Right lobe of liver (tissue), 6 donors: ENCODE measurements at places on chromosomes 13 and 19. TPM values are rescaled to one million over a fixed set of nuclear protein-coding genes. Genes with fewer than 3 reads are reported as not detected.

DNA sequence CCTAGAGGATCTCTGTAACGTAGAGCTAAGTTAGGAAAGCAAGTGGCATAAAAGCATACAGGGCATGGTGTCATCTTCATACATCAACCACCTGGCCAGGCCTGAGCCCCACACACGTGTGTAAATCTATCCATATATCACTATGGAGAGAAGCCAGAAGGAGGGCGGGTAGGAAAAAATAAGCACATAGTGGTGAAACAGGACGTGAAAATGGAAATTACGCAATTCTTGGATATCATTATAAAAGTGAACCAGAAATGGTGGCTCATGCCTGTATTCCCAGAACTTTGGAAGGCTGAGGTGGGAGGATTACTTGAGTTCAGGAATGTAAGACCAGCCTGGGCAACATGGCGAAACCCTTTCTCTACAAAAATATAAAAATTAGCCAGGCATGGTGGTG, 43.4 kb downstream of the PDCD5 start:
- DNase-seq, result no peak

GRCh38 chr19:58228585-58229254, at the start of gene ZNF544:
Gene ZNF544 (plus strand): TSS chr19:58228914. CDS start chr19:58244024, 15,110 bp downstream.
- DNase-seq, result peak; percentile 86

DNA sequence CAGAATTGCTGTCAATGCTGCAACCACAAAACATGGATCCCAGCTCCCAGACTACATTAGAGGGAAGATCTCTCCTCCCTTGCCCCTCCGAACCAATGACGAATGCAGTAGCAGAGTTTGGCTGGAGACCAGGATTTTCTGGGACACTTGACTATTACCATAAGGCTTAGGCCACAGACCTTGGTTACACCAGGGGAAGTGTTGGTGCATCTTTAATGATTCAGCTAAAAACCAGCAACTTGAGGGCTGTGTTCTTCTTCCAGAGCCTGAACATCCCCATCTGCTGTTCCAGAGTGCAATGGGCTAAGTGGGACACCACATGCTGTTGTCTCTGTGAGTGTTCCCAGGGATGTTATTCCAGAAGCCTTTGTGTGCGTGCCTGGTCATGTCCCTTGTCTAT, 528.2 kb downstream of the LMO7 start:
- DNase-seq, result no peak

DNA sequence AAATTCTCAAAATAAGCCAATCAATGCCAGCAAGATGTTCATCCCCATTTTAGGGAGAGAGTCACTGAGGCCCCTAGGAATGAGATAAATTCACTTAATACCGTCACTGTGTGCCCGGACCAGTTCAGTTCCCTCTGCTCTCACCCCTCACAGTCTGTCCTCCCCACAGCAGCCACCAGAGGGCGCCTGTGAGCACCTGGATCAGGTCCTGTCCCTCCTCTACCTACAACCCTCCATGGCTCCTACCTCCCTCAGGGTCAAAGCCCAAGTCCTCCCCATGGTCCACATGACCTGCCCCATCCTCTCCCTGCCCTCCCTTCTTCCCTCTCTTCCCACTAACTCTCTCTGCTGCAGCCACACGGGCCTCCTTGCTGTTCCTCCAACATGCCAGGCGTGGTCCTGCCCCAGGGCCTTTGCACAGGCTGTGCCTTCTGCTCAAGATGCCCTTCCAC, 42.0 kb upstream of the NFIC start:
- peak; percentile 63 for DNase-seq

DNA sequence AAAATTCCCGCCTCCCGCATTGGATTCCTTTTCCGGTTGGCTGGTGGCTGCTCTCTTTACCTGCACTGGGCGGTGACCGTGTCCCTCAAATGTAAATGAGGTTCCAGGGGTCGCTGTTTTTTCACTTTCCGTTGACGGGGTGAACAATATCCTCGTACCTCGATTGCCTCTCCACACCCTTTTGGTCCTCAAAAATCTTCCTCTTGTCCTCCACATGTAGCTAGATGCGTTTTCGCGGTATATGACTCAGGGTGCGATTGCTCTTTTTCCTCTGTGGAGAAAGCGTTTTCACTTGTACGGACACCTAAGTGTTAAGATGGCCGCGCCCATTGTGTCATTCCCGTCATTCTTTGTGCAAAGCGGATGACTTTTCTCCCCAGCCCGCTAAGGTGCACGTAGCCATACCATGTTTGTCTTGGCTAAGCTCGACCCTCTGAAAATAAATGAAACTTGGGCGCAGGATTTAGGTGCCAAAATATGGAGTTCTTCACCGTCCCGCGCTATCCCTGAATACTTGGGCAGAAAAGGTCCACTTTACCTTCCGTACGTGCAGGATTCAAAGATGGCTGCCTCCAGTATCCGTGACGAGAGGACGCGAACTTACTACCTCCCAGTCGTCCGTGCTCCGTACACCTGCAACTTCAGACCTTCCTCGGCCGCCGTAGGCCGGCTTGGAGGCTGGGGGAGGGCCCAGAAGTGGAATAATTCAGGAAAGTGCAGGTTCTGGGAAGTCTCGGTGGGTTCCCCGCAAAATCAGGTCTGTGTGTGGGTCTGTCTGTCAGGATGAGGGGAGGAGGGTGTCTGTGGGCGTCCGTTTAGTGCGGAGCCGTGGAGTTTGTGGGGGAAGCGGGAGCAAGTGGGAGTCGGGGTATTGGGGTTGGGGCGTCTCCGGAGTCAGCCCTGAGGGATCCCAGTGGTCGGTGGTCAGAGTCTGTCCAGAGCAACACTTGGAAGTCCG, at the start of gene ZNF613:
Gene ZNF613, plus strand, starts transcription at position 689 of the 958 bp plus-strand sequence. CDS start 8,749 bp downstream, outside the sequence.
- peak; percentile 93 for DNase-seq

- no peak for DNase-seq
Observed at GRCh38 chr19:35885904-35886303, 14.4 kb downstream of the NFKBID start.

DNA sequence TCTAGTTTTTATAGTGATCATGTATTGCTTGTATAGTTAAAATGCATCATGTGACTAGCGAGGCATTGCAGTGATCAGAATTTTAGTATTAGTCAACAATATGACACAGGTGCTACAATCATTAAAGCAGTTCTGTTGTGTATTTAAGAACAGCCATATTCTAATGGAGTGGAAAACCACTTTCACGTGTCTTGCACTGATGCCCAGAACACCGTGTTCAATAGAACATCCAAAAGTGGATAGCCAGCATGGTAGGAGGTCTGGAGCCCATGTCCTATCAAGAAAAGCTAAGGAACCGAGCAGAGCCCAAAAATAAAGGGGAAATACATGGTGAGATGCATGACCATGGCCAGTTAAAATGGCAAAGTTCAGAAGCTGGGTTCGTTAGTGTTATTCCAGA, 55.1 kb downstream of the FGF14 start:
- DNase-seq, result no peak

DNA sequence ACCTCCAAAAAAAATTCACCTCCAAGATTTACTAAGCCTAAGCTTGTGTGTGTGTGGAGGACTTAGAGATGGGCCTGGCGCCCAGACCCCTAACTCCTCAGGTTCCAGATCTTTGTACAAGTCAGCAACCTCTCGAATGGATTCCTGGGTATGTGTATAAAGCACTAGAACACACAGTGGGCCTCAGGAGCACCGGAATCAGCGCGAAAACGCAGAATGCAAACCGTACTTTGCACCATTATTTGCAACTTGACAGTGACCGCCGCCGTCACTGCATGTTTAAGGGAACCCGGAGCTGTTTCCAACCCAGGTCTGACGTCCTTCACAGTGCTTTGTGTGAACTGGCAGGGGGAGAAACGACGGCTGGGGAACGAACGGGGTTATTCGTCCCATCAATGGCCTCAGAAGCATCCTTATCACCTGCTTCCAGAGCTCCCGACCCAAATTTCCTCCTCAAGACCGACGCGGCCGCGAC, 688 bp downstream of the ZNF606 start:
- DNase-seq, result no peak

GRCh38 chr13:112740502-112741131, 50.8 kb downstream of the ATP11A start:
- DNase-seq, result peak; percentile 69

DNA sequence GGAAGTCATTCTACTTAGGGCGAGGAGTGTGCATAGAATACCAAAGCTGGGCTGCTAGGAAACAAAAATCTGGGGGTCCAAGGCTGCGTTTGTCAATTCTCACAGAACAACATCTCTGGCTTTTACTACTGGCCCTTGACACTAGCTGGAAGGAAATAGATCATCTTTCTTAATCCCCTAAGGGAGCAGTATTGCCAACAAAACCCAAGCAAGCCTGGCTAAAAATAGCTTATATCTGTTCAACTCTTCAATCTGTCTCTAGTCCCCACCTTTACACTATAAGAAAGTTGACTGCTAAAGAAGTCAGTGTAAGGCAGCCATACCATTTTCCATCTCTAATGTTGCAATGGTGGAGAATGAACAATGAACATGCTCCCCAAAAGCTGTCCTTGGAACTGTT, 107.8 kb upstream of the SPRY2 start:
- DNase-seq, result no peak

GRCh38 chr13:48398450-48399095, 14.3 kb downstream of the LPAR6 start:
- no peak for DNase-seq

- peak; percentile 47 for DNase-seq
Observed at GRCh38 chr19:38386971-38387549, 774 bp downstream of the GGN start.

- DNase-seq, result no peak
Observed at GRCh38 chr13:100290165-100290801, 201.4 kb downstream of the PCCA start.

DNA sequence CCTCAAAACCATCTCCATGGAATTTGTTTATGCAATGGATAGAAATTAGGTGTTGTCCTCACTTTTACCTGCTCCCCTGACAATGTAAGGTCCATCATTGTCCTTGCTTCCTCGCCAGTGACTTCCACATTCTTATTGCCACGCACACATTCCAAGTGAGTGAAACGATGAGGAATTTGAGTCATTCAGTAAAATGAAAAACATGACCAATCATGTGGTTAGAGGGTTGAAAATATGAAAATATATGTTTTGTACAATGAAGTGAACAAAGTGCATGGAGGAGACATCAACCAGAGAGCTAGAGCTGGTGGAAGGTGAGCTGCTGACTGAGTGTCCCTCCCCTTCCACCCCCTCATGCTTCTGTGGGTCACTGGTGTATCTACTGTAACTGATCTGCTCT, 91.7 kb downstream of the ATP8A2 start:
- DNase-seq, result no peak

- DNase-seq, result no peak
Observed at GRCh38 chr13:32022311-32022710, 9.3 kb upstream of the FRY start.

DNA sequence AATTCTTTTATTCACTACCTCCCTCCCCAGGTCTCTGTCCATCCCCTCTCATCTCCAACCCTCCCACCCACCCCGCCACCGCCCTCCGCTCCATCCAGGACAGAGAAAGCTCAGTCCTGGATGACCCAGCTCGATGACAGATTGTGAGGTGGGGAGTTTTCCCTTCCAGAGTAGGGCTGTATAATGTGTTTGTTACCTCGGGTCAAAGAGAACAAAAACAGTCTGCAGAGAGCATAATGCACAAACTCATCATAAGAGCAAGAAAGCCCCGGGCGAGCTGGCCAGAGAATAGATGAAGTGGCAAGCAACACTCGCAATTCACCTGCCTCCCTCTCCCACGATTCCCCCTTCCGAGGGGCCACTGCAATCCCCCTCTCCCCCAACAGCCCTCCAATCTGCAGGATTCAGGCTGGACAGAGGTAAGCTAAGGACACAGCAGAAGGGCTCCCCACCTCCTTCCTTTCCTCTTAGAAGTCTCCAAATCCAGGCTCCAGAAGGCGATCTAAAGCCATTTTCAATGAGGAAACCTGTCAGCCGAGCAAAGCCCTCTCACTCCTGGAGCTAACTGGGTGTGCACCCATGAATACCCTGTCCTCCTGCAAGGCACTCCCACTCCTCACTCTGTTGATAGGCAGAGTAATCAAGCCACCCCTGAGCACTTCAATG, 2.6 kb downstream of the CACNA1A start:
- DNase-seq, result no peak

DNA sequence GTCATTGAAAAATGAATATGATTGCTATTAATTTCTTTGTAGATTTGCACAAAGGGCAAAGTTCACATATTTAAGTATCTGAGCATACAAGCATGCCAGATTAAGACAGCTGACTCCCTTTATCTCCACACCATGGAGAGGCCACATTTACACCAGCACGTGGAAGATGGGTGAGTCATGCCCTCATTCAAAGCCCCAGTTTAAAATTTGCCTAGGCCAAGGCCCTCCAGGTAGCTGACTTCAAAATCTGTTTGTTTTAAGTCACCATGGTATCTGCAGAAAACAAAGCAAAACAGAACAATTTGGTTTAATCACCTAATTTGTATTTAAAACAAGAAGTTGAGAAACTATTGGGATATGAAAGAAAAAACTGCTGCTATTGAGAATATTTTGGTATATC, 109.2 kb downstream of the ESD start:
- DNase-seq, result no peak

GRCh38 chr19:30886222-30886621, 463.0 kb downstream of the TSHZ3 start:
- DNase-seq, result no peak

- no peak for DNase-seq
Observed at GRCh38 chr13:43206838-43207237, 183.5 kb downstream of the DNAJC15 start.

DNA sequence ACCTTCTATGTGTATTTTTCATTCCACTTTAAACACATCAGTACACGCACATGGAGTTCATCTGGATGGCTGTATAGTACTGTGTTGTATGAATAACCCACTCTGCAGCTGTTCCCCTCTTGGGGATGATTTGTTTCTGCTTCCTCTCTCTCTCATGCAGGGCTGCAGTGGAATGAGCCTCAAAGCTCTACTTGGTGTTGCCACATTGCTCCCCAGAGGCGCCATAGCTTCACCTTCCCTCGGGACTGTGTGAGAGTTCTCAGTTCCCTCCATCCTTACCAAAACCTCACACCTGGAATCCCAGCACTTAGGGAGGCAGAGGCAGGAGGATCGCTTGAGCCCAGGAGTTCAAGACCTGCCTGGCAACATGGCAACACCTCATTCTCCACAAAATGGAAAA, 28.4 kb upstream of the GPR183 start:
- DNase-seq, result no peak

DNA sequence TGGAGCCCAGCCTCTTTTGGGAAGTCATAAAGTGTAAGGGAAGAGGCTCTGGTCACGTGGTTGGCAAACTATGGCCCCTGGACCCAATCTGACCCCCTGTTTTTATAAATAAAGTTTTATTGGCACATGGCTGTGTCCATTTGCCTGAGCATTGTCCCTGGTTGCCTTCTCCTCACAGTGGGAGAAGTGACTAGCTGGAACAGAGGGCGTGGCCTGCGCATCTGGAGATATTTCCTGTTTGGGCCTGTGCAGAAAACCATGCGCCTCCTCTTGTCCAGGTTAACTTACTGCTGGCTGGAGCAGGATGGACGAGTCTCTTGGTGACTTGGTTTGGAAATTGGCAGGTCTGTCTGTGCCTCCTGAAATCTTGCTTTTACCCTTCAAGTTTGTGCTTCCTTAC, 48.3 kb downstream of the KDM4B start:
- DNase-seq, result no peak

Gene CYP4F12
- total RNA-seq, result 95.5 TPM

Gene ZNF222
- 0.87 TPM for total RNA-seq

Gene TEX26
- total RNA-seq, result not detected

Gene KLK12
- total RNA-seq, result not detected

Gene ZGLP1
- 1.3 TPM for total RNA-seq

Gene UBE2L5
- not detected for total RNA-seq
